ENCODE measurements at places on chromosomes 1 and 21. TPM values are rescaled to one million over a fixed set of nuclear protein-coding genes. Genes with fewer than 3 reads are reported as not detected.

TRPM2 gene
- 2.6 TPM for total RNA-seq

DNA sequence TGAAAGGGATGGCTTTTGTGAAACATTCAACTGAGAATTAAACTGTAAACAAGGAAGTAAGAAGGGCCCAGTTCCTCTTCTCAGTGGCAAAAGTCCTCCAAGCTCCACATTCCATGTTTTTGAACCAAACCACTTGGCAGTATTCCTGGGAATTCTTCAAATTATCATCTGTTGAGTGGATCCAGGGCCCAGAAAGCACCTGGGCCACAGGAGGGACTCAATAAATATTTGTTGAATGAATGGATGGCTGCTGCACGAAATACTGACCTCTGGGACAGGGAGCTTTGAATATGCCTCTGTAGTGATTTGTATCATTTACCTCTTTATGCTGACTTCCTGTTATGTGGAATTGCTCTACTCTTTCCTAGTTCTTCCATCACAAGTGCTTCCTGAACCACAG lies 4.7 kb downstream of the SLC35F3 start:
- DNase-seq = no peak

- no peak for DNase-seq
Observed at GRCh38 chr1:68454534-68454933, 4.8 kb upstream of the RPE65 start.

TGFBR3 gene
- total RNA-seq = 28.8 TPM

TCHHL1 gene
- not detected for total RNA-seq

DNA sequence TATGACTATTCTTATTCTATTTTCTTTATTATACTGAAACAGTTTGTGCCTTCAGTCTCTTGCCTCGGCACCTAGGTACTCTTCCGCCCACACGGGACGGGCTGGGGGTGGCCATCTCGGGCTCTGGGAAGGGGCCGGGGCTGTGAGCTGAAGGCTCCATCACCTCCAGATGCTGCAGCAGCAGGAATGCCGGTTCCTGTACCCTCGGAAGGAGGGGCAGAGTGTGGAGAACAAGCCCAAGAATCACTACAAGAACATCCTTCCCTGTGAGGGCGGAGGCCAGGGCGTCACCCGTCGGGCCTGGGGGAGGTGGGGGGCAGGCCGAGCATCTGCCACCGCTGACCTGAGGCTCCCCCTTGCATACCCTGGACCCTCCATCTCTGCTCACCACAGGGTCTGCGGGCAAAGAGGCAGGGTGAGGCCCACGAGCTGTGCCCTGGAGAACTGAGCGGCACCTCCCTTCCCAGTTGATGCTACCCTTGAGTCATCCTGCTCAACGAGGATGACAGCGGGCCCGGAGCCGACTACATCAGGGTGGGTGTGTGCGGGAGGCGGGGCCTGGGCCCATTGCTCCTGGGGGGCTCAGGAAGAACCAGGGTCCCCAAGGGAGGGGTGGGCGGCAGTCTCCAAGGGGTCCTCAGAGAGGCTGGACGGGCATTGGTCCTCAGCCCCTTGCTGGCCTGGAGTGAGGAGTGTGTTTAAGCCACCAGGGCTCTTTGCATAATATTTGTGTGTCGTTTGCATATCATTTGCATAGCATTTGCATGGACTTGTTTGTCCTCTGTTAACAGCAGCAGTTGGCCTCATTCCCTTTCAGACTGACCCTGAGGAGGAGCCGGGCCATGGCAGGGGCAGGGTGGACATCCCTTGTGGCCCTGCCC lies 7.5 kb downstream of the RNF223 start:
- DNase-seq = no peak

TNFRSF18 gene
- total RNA-seq = 91.0 TPM

CELA3B gene
- total RNA-seq = not detected

GRCh38 chr1:101005183-101005582 lies 20.4 kb downstream of the DPH5 start:
- no peak for DNase-seq

DNA sequence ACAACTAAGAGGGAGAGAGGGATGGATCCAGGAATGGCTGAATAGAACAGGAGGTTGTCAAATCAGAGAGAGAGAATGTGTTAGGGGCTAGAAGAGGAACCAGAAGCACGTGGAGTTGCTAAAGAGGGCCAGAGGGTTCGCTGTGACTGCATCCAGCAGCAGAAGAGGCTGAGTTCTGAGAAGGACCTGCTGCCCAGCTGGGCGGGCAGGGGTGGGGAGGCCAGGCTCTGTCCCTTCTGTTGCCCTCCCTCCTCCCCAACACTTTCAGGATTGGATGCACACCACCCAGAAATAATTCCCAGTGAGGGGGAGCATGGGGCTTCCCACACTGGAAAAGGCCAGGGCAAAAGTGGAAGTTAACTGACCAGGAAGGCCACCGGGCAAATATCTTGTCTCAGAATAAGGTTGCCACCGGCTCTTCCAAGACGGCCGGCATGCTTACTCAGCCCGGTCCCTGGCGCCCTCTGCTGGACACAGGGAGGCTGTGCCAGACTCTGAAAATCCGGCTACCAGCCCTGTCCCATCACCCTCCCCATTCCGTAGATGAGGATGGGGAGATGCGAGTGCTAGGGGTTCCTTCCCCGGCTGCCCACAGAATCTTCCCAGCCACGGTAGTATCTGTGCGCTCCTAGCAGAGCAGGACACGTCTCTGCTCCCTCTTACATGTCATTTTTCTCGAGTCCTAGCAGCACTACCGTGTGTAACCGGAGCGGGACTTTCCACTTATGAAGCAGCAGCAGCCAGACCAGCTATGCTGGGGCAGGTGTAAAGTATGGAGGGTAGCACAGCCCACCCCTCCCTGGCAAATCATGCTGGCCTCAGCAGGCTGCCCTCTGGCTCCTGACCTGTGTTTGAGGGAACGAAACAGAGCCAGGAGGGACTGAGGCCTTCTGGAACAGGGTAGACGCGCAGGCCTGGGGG lies 46.8 kb upstream of the A3GALT2 start:
- peak; percentile 71 for DNase-seq

DNA sequence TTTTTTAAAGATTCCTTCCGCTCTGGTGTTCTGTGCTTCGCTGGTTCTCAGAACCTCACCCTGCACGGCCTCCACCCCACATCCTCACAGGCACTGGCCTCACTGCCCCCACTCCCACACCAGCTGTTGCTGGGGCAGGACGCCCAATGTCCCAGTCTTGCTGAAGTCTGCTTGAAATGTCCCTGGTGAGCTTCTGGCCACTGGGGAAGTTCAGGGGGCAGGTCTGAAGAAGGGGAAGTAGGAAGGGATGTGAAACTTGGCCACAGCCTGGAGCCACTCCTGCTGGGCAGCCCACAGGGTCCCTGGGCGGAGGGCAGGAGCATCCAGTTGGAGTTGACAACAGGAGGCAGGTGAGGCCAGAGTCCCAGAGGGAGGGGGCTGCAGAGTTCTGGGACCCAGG lies at the start of gene C1QA:
Gene C1QA (plus strand): TSS at position 276 of the 400 bp plus-strand sequence. CDS start 989 bp downstream, outside the sequence.
- DNase-seq = no peak

GSTM5 gene
- total RNA-seq = not detected

DNA sequence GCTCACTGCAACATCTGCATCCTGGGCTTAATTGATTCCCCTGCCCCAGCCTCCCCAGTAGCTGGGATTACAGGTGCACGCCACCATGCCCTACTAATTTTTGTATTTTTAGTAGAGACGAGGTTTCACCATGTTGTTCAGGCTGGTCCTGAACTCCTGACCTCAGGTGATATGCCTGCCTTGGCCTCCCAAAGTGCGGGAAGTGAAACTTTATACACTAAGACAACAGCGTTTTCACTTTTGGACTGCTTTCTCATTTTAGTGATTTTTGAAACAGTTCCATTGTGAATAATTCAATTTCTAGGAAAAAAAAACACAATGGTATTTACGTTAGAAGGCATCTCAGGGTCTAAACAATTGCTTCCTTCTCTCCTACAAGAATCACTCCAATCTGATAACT lies 11.8 kb upstream of the KHDRBS1 start:
- no peak for DNase-seq

SPATA46 gene
- total RNA-seq = not detected

DNA sequence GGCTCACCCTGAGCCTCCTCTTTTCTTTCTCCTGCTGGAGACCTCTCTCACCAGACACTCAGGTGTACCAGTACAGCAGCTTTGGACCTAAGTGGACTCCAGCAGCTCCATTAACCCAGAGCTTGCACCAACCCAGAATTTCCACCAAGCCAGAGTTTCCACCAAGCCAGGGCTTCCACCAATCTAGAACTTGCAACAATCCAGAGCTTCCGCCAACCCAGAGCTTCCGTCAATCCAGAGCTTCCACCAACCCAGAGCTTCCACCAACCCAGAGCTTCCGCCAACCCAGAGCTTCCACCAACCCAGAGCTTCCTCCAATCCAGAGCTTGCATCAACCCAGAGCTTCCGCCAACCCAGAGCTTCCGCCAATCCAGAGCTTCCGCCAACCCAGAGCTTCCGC lies 23.2 kb downstream of the CRYAA start:
- DNase-seq = no peak

GRCh38 chr1:219184337-219184736 lies 10.7 kb downstream of the LYPLAL1 start:
- no peak for DNase-seq

DNA sequence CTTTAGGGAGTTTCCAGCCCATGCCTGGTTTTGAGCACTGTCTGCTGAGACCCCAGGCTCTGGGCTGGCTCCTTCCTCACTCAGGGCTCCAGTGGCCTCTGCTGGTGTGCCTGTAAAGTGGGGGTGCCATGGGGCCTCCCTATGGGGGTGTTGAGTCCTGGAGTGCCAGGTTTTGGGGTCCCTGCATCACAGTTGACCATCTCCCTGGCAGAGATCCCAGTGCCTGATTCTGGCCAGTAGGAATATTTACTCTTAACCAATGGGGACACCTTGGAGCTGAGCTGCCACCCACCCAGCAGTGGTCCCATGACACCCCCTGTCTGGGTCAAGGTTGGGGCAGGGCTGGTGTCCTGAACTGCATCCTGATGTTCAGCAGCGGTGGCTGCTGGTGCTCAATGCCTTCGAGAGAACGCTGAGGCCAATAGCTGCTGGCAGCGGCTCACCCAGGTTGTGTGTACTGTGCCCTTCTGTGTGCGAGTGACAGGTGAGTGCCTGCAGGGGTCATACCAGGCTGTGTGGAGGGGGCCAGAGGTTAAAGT lies 9.6 kb upstream of the ZNF669 start:
- DNase-seq = no peak

- DNase-seq = no peak
Observed at GRCh38 chr21:34743285-34743684, 74.5 kb downstream of the CLIC6 start.

GOLT1A gene
- total RNA-seq = not detected

KRTAP19-5 gene
- not detected for total RNA-seq

ESRRG gene
- not detected for total RNA-seq

DNA sequence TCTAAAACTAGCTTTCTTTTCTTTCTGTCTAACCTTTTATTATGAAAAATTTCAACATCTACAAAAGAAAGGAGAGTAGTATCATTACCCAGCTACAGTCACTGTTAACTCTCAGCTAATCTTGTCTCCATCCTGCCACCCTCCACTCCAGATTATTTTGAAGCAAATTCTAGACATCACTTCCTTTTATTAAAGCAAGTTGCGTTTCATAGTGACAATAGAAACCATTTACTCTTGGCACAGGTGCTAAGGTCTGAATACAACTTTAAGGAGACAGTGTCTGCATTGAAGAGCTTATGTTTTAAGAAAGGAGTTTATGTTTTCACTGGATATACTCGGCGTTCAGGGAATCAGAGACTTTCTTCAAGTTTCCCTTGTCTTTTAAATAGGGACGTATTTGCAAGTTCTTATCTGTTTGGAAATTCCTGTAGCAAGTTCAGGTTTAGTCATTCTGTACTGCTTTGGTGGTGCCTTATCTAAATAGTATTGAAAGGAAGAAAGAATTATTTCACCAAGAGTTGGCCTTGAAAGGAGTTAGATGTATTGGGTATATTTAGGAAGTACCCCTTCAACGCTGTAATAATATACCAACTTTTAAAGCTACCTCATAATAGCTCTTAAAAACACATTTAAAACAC lies 42.7 kb downstream of the ITSN1 start:
- DNase-seq = no peak

GNG4 gene
- total RNA-seq = 5.2 TPM

GRCh38 chr1:198763298-198763714 lies 124.5 kb downstream of the PTPRC start:
- DNase-seq = no peak

CASQ1 gene
- total RNA-seq = not detected

CD5L gene
- total RNA-seq = not detected

DNA sequence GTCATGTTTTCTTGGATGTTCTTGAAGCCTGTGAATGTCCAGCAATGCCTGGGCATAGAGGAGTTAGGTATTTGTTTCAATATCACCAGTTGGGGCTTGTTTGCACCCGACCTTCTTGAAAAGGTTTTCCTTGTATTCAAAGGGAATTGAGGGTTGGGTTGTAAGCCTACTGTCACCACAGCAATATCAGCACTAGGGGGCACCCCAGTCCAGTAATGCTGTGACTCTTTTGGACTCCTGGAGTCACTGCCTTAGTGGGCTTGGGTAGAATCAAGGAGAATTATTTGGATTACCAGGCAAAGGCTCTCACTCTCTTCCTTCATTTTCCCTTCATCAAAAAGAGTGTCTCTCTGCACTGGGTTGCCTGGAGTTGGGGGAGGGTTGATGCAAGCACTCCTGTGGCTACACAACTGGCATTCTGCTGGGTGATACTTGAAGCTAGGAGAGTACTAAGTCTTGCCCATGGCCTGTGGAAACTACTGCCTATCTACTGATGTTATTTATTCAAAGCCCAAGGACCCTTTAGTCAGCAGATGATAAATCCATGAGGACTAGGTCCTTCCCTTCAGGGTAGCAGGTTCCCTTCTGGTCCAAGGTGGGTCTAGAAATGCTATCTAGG lies 34.5 kb downstream of the OR10R2 start:
- no peak for DNase-seq

GRCh38 chr1:3168678-3169077 lies 99.7 kb downstream of the PRDM16 start:
- DNase-seq = no peak

OR2T2 gene
- total RNA-seq = not detected

DNA sequence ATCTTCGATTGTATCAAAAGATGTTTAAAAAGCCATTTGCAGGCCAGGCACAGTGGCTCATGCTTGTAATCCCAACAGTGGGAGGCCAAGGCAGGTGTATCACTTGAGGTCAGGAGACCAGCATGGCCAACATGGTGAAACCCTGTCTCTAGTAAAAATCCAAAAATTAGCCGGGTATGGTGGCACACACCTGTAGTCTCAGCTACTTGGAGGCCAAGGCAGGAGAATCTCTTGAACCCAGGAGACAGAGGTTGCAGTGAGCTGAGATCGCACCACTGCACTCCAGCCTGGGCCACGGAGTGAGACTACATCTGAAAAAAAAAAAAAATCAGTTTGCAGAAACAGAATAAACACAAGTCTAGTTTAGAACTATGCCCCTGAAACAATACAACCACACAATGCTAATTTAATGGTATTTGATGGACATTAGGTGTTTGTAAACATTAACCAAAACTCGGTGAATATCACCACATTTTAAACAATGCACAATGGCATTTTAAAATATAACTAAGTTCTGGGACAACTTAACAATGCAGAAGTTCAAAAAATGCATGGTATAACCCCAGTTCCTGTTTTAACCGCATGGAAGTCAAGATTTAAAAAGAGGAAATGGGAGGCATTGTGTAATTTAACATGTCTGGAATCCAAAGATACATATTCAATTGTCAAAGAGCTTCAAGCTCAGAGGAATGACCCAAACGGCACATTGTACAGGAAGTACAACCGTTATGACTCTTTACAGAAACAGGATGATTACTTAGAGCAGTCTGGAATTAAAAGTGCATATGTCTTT lies 7.1 kb upstream of the PTTG1IP start:
- no peak for DNase-seq

Measured in CD8-positive, alpha-beta memory T cell (primary cell).